ENCODE measurements at places on chromosomes 4 and X.

GRCh38 chr4:29276150-29276549 is 1444.0 kb upstream of the PCDH7 start:
- DNase-seq, result no peak

DNA sequence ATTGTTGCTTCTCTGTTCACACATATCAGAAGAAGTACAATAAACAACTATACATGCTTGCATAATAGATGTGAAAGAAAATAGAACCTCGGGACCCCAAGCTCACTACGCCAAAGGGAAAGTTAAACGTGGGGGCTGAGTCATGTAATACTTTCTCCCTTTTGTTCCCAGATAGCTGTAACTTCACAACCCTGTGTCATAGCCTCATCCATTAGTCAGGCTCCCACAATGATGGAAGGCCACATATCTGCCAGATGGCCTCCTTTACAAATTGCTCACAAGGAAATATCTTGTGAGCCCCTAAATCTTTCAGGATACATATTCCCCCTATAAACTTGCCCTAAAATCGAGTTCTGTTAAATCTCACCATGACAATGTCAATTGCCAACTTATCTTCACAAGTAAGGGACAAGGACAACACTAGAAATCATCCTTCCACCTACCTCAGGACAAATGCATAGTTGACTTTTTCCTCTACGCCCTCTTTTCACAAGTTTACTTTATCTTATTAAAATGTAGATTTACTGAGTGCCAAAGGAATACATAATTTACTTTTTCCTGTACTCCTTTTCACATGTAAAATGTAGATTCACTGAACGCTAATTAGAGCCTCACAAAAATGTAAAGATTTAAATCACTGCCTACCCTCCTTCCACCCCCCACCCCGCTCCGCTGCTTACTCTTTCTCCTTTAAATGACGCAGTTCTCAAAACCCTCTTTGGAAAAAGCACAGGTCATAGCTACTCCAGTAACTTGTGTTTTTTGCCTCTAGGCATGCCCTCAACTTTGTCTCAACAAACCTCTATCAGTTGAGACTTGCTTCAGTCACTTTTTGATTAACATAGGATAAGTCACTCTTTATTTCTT is 477.1 kb downstream of the DTHD1 start:
- DNase-seq, result no peak

- no peak for DNase-seq
Measured at GRCh38 chrX:143632625-143633410, 3.1 kb downstream of the SLITRK4 start.

GRCh38 chr4:107366016-107366735 is 330.1 kb upstream of the DKK2 start:
- no peak for DNase-seq

DNA sequence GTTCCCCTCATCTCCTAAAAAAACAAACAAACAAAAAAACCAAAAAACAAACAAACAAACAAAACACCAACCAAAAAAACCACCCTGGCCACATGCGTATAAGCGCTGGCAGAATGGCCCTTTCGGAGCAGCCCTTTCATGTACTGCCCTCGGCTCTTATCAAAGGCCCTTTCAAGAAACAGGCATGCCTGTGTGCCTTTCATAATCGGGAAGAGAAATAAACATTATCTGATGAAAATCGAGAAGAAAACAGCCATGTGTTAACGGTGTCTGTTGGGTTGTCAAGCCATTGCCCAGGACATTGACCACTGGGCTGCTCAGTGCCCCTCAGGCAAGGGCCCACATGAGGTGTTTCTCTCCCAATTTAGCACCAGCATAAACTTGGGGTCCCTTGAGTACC is 68.3 kb downstream of the PJA1 start:
- no peak for DNase-seq

DNA sequence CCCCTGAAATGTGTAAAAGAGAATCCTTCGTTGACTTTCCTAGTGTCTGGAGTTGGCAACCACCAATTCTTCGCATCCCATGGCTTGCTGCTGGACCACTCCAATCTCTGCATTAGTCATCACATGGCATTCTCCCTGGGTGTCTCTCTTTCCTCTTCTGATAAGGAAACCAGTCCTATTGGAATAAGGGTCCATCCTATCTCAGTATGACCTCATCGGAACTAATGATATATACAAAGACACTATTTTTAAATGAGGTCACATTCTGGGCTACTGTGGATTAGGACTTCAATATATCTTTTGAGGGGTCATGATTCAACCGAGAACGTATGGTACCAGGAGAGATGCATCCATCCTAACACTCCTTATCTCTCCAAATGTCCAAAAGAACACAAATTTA is 259.1 kb upstream of the CPEB2 start:
- DNase-seq, result no peak

DNA sequence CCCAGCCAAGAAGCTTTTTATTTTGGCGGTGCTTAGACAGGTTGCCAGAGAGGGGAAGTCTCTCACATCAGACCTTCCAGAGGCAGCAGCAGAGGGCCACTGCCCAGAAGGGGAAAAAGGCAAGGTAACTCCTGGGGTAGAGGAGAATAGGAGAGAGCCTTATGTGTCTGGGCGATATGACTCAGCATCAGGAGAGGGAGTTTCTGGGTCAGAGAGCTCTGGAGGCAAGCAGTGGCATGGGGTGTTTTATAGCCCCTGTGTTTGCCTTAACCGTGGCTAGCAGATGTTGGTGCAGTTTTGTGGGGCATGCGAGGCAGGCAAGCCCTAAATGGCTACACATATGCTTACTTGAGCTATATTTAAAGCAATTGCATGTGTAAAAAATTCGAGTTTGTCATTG is 8.3 kb upstream of the ZXDB start:
- DNase-seq, result no peak

DNA sequence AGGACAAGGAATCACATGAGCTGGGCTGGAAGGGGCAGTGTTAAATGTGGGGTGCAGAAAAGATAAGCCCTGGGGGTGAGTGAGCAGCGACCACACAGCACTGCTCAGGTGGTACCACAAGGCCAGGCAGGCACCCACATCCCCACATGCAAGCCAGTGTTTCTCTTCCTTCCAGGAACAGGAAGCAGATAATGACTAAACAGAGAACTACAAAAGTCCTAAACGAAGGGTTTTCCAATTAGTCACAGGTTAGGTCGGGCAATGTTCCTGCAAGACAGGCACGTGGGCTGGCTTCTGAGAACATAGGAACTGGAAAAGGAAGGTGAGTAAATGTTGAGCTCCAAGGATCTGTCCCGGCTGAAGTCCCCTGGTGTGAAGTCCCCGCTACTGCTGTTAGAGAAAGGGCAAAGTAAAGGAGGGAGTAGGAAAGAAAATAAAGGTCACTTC is 19.5 kb downstream of the RELL1 start:
- no peak for DNase-seq

GRCh38 chrX:18537524-18537923 is 112.1 kb downstream of the CDKL5 start:
- DNase-seq, result no peak

DNA sequence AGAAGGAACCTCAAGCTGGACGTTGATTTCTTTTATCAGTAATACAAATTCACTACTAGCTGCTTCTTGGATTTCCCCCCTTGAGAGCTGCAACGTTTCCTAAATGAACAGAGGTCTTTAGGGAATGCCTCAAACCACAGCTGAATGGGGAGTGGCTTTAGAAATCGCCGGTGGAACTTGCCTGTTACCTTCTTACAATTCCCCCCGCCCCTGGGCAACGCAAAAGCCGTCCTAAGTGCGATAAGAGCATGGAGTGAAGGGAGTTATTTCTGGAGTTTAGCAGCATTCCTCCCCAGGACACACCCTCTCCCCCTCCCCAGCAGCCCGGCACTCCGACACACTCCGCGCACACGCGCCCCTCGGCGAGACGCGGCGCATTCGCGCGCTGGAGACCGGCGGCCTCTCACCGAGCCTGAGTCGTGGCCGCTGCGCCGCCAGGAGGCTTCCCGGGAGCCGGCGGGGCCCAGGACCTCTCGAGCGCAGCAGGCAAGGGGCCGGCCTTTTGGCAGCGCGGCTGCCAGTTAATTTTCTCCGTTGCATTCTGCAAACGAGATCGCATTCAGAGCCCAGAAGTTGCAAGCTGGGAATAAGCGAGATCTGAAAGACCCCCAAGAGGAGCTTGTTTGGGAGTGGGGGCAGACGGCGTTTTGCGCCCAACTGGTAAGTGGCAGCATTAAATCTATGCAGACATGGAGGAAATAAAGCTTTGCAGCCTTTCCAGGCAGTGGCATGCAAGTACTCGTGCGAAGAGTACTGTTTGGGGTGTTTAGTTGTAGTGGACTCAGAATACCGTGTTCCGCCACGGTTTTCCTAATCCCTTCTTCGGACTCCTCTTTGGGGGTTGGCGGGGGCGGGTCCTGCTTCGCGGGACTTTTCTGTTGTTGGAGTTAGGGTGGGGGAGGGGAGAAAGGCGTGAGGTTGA is 134.7 kb downstream of the PALLD start:
- DNase-seq, result no peak

GRCh38 chrX:74814681-74815080 is 110.6 kb downstream of the NEXMIF start:
- no peak for DNase-seq

DNA sequence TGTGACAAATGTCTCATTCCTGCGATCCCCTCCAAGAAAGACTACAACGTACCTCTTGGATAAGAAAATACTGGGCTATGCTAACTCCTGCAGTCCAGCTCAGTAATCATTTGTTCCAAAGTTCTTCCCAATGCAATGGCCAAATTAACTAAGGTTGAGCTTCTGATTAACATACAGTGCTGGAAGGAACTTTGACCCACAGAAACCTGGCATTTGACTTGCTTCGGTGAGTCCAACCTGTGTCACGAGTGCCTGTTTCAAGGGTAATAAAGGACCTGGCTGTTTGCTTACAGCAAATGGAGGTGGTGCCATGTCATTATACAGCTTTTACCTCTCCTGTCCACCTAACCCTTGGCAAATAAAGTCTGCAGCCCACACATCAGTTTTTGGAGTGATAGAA is 83.2 kb downstream of the RBM47 start:
- DNase-seq, result no peak

DNA sequence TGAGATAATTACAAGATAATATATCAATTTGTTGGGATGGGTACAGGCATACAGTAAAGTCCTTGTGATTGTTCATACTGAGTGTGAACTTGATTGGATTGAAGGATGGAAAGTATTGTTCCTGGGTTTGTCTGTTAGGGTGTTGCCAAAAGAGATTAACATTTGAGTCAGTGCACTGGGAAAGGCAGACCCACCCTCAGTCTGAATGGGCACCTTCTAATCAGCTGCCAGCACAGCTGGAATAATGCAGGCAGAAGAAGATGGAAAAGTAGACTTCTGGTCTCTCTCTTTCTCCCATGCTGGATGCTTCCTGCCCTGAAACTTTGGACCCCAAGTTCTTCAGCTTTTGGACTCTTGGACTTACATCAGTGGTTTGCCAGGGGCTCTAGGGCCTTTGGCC is 457.9 kb upstream of the SLIT2 start:
- DNase-seq, result no peak

GRCh38 chr4:88585917-88586316 is 6.4 kb upstream of the HERC3 start:
- DNase-seq, result no peak

DNA sequence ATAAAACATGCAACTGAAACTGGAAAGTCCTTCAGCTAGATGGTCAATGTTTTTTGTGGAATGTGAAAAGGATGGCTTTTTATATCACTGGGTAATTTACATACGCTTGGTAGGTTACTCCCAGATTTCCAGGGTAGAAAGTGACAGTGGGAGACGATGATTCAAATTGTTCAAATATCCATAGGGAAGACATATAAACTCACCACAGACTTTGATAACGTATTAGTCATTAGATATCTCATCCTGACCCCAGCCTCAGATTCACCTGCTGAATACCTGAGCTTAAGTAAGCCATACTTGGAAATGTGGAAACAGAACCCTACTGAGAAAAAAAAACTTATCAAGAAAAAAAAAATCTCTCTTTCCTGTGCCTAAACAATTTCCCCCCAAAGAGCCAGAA is 169.4 kb downstream of the ZNF674 start:
- DNase-seq, result no peak

DNA sequence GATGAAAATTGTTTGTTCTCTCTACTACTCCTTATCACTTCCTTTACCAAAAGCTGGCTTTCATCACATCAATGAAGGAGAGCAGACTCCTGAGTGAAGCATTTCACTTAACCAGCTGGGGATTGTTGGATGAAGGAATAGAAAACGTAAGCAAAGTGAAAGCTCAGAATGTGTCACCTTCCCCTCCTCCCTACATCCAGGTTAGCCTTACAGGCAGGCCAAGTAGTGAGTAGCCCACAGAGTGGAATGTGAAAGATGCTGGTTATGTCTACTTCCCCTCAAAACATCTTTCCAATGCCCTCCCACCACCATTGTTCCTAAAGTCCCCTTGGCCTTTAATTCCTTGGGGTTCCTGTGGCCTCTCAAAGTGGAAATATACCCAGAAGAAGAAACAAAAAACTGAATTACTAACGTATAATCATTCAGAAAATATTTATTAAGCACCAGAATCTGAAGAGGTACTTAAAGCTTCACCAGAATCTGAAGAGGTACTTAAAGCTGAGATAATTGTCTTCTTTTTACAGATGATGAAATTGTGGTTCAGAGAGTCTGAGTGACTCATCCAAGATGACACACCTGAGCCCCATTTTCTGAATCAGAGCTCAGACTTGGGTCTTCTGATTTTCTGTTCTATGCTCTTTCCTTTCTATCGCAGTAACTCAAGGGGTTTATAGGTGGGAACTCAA is 6.5 kb downstream of the P2RY4 start:
- no peak for DNase-seq

- no peak for DNase-seq
Measured at GRCh38 chr4:92059615-92060014, 244.2 kb upstream of the GRID2 start.

- DNase-seq, result no peak
Measured at GRCh38 chr4:101977076-101977475, 186.5 kb downstream of the BANK1 start.

GRCh38 chr4:5592272-5592671 is 116.1 kb downstream of the EVC2 start:
- DNase-seq, result no peak

GRCh38 chr4:174713181-174713580 is 115.9 kb downstream of the GLRA3 start:
- DNase-seq, result no peak

GRCh38 chr4:121726642-121727268 is 30.0 kb upstream of the ANXA5 start:
- no peak for DNase-seq

GRCh38 chr4:187889651-187890050 is 105.9 kb upstream of the ZFP42 start:
- DNase-seq, result no peak

All from stimulated activated CD4-positive, alpha-beta T cell treated with anti-CD3 and anti-CD28 coated beads, Interleukin-12 subunit alpha, Interleukin-12 subunit beta, amount 100 ng/mL, for 4 hours (primary cell).